WTC11 (cell line): ENCODE measurements at places on chromosomes 2 and 18.

GRCh38 chr2:58688813-58689212 lies 447.7 kb upstream of the FANCL start:
- no peak for DNase-seq

- no peak for DNase-seq
Observed at GRCh38 chr2:45743531-45744396, 92.3 kb downstream of the PRKCE start.

- no peak for DNase-seq
Observed at GRCh38 chr18:36387310-36387709, 89.8 kb downstream of the FHOD3 start.

- DNase-seq, result no peak
Observed at GRCh38 chr2:170975127-170975942, 46.3 kb downstream of the GORASP2 start.

- no peak for DNase-seq
Observed at GRCh38 chr2:61763605-61764034, 90.2 kb downstream of the FAM161A start.

- DNase-seq, result no peak
Observed at GRCh38 chr2:201931951-201932350, 101.7 kb upstream of the FZD7 start.

DNA sequence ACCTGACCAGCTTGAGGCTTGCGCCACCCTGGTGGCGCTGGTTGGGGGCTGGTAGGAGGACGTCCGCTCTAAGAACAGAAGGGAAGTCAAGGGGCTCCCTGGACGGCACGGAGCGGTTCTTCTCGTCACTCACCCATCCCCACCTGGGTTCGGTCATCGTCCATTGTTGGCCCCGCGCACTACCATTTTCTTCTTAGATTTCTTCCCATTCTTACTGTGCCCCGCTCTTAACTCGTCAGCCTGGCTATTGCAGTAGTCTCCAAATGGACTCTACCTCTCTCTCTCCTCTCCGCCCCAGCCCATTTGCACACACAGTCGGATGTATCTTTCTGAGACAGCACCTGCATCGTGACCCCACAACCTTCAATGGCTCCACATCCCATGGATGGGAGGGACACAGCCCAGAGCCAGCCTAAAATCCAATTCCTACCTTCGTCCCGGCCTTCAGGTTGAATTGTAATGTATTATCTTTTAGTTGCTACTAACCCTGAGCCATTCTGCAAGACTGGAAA lies 814 bp upstream of the RAB1A start:
- DNase-seq, result no peak

- DNase-seq, result no peak
Observed at GRCh38 chr2:217954051-217954450, 48.7 kb downstream of the TNS1 start.

GRCh38 chr2:147860009-147860408 lies 15.2 kb downstream of the ACVR2A start:
- peak; percentile 11 for DNase-seq

GRCh38 chr2:71702071-71702970 lies 249.0 kb downstream of the DYSF start:
- no peak for DNase-seq

DNA sequence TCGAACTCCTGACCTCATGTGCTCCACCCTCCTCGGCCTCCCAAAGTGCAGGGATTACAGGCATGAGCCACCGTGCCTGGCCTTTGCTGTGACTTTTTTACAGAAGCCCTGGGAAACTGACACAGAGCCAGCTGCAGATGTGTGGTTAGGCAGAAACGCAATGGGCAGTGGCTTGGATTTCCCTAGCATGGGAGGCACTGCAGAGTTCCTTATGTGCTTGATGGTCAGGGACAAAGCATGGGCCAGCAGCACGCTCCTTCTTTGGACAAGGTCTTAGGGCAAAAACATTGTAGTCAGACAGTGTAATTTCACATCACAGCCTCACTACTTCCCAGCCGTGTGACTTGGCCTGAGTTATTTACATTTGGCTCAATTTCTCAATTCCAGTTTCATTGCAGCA lies 153.9 kb downstream of the RNF144A start:
- DNase-seq, result no peak

GRCh38 chr2:238106698-238107524 lies 6.8 kb downstream of the ESPNL start:
- peak; percentile 73 for DNase-seq

DNA sequence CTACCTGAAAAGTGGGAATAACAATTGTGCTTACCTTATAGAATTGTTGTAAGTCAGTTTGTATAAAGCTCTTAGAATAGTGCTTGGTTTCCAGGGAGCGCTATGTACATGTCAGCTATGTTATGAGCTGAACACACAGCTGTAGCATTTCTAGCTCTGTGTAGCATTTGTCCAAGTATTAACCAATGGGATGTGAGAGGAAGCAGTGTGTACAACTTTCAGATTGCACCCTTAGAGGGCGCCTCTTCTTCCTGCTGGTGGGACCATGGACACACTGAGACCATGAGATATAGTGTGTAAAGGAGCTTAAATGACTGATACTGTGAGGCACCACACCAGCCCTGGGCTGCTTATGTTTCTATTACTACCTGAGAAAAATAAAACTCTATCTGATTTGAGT lies 380.2 kb downstream of the LNPK start:
- no peak for DNase-seq

GRCh38 chr2:207478572-207478971 lies 51.2 kb upstream of the CREB1 start:
- DNase-seq, result no peak

GRCh38 chr18:77093586-77093985 lies 39.0 kb downstream of the MBP start:
- no peak for DNase-seq

- no peak for DNase-seq
Observed at GRCh38 chr2:209114588-209115240, 309.1 kb upstream of the MAP2 start.

GRCh38 chr18:8730080-8730827 lies 24.9 kb downstream of the MTCL1 start:
- no peak for DNase-seq

GRCh38 chr2:141331127-141331526 lies 799.7 kb downstream of the LRP1B start:
- no peak for DNase-seq

DNA sequence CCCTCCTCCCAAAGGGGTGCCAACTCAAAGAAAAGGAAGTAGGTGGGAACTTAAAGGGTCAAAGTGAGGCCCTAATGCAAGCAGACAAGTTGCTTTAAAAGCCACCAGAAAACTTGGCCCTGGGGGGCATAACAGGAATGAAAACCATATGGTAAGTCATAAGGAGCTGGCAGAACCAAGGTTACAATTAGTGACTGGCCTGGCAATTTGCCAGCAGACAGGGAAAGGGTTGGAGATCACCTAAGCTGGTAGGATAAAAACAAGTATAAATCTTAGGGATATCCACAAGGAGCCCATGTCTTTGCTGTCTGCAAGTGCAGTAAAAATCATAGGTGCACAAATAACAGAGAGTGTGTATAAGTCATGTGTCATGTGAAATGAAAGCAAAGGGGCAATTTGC lies 256.7 kb upstream of the LRRTM4 start:
- no peak for DNase-seq

GRCh38 chr2:123434546-123435395 lies 590.3 kb upstream of the CNTNAP5 start:
- no peak for DNase-seq

DNA sequence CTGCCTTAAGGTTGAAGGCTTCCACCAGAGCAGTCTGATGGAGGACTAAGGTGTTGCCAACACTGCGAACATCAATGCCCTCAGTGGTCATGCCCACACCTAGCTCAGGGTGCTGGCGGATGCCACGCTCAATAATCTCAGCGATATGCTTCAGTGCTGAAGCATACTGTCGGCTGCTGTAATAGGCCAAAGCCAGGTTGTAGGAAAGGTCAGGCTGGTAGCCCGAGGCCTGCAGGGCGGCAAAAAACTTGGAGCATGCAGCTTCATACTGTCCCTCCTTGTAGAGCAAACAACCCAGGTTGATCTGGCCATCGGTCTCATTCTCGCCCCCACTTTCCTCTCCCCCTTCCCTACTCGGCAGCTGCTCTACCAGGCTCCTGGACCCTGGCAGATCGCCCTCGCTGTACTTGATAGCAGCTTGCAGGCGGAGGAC lies 159.4 kb downstream of the AGPS start:
- no peak for DNase-seq

- no peak for DNase-seq
Observed at GRCh38 chr18:944440-944839, 39.8 kb downstream of the ADCYAP1 start.

DNA sequence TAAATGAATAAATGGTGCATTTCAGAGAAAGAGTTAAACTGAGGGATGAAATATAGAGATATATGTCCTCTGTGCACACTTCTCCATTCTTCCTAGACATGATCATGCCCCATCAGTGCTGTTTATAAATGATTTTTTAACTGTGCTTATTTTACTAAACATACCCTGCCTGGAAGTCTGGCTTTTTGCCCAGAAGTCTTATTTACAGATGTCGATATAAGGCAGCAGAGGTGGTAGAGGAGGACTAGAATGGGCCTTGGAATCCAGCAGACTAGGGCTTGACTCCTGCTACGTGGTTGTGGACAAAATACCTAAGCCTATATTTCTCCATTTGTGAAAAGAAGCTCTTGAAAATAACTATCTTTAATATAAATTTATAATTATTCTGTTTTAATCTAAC lies 355.5 kb downstream of the RAD51AP2 start:
- no peak for DNase-seq

DNA sequence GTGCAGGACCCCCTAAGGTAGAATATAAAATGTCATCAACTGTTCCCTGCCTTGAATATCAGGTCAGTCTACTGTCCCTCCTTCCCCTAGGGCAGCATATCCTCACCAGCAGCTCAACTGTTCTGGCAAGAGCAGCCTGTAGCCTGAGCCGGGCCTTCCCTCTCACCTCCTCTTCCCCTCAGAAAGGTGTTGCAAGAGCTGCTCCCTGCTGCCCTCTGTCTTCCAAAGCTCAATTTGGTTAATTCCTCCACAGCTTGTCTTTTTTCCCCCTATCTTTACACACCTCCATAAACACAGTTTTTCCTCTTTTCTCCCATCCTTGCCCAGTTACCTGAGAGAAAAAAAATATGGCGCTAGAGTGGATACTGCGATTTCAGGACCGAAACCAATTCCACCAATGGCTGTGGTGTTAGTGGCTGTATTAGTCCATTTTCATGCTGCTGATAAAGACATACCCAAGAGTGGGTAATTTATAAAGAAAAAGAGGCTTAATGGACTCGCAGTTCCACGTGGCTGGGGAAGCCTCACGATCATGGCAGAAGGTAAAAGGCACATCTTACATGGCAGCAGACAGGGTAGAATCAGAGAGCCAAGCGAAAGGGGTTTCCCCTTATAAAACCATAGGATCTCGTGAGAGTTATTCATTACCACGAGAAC lies 184.7 kb downstream of the MREG start:
- DNase-seq, result peak; percentile 78

DNA sequence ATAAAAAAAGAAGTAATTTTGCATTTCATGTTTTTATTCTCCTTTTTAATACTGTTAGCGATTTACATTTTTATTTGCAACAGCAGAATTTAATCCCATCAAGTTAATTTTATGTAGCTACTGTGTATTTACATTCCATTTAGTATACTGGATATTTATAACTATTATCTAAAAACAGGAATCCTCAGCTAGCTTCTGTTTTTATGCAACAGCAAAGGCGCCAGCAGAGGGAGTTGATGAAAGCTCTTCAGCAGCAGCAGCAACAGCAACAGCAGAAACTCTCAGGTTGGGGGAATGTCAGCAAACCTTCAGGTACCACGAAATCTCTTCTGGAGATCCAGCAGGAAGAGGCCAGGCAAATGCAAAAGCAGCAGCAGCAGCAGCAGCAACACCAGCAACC lies 26.2 kb upstream of the SNORC start:
- DNase-seq, result no peak

GRCh38 chr2:162297925-162298552 lies 20.4 kb downstream of the IFIH1 start:
- peak; percentile 33 for DNase-seq

GRCh38 chr2:240405133-240405532 lies 30.3 kb upstream of the GPC1 start:
- no peak for DNase-seq

GRCh38 chr2:99079226-99079625 lies 62.3 kb upstream of the C2orf15 start:
- DNase-seq, result no peak

- DNase-seq, result no peak
Observed at GRCh38 chr18:31217038-31217849, 54.6 kb upstream of the DSC1 start.

DNA sequence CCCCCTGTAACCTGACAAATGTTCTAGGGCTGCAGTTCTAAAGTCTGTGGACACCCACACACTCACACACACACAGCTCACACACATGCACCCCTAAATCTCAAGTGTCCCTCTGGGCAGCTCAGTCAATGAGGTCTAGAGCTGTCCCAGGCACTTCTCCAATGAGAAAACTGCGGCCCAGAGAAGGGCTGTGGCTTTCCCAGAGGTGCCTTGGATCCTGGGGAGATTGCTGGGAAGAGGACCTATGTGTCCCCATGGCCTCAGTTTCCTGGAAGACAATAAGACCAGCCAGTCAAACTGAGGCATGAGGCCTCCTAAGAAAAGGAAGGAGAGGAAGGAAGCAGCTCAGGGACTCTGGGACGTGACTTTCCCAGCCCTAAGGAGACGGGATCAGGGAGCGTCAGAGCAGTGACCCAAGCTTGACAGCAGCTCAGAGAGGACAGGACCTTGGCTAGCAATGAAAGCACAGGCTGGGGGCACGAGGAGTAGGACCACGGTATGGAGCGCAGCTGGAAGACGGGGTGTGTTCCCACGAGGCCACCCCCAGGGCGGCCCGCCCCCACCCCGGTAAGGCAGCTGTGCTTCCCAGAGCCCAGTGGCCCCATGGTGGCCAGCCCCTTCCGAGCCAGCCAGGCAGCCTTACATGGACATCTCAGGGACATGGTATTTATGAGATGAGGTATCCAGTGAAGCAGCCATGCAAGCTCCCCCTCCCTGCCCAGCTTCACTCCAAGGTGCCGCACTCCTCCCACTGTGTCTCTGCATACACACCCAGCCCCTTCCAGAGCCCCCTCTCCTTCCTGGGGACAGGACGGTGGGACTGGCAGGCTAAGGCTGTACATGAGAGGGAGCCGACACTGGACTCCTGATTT lies 46.0 kb downstream of the TNS1 start:
- no peak for DNase-seq

DNA sequence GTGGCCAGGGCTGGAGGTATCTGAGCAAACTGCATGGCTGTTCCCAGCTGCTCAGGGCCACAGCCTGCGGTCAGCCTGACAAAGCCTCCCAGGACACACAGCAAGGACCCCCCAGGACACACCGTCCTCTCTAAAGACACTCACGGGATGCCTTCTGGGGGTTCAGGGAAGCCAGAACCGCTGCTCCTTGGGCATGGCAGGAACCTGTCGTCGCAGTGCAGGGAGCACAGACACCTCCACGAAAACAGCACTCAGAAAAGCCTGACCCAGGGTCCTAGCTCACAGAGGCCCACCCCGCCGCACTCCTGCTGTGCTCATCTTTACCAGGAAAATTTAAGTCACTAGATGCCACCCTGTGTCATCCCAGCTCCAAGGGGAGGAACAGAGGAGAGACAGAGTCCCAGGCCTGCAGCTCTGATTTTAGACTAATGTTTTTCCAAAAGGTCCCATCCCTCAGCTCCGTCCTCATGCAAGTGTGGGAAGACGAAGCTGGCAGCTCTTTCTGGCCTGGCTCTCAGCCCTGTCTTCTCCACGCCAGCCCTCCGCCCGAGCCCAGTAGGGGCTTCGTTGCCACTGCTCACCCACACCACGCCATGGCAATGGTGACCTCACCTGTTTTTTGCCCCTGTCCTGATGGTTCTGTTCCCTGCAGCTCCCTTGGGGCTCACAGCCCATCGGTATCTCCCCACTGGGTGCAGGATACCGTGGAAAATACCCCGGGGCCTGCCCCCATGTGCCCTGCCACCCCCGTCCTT lies 23.9 kb upstream of the SLC66A3 start:
- no peak for DNase-seq
